HT1080 (cell line): ENCODE measurements at places on chromosomes 2 and 18.

GRCh38 chr2:168450171-168450570, 5.9 kb upstream of the CERS6 start:
- DNase-seq, result no peak

DNA sequence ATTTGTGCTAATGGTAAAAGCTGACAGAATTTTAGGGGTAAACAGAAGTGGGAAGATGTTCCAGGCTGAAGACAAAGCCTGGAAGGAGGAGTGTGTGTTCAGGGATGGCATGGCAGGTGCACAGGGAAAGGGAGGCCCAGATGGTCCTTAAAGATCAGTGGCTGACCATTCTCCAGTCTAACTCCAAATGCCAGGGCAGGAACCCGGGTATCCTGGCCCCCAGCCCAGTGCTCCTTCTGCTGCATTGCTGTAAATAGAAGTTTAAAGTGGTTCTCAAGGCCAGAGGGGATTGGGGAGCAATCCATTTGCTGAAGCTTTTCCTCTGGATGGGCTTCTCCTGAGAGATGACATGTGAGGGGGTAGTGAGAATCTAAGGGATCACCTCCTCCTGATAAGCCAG, 158.6 kb downstream of the CTIF start:
- DNase-seq, result no peak

DNA sequence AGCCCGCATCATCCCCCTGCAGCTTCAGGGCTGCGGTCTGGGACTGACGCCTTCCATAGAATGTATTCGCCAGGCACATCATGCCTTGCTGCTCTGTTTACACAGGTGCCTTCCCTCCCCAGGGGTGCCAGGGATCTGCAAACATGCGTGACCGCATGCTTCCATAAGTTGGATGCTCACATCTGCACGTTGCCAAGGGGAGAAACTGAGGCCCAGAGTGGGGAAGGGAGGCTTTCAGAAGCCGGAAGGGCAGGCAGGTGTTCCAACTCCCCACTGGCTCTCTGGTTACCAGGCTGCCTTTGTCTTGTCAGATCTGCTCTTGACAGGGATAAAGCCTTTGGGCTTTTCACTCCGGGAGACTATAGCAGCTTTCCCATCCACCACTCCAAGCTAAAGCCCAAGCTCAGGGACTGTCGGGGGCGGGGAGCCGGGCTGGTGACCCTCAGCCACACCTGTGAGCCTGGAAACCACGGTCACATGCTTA, 125.8 kb upstream of the TNP1 start:
- DNase-seq, result no peak

DNA sequence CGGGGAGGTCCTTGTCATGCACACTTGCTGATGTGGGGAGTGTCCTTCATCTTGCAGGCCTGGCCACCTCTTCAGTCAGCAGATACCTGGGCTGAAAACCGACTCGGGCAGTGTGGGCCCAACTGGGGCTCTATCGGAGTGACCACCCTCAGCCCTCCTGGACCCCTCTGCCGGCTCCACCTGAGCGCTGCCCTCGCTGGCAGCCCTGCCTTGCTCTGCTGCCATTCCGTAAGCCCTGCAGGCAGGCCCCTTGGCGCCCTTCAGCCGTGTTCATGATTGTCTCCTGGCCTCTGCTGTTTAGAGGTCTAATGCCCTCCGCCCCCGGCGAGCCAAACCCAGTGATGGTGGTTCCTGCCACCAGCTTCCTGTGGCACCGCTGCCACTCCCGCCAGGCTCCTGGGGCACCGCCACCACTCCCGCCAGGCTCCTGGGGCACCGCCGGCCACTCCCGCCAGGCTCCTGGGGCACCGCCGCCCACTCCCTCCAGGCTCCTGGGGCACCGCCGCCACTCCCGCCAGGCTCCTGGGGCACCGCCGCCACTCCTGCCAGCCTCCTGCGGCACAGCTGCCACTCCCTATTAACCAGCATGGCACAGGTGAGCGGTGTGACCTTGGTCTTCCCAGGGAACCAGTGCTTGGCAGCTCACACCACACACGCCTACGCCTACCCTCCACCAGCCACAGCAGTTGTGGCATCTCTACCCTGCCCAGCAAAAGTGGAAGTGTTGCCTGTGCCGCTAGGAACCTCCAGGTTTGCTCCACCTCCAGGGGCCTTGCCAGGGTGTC, 15.9 kb downstream of the CAPN10 start:
- DNase-seq, result no peak

DNA sequence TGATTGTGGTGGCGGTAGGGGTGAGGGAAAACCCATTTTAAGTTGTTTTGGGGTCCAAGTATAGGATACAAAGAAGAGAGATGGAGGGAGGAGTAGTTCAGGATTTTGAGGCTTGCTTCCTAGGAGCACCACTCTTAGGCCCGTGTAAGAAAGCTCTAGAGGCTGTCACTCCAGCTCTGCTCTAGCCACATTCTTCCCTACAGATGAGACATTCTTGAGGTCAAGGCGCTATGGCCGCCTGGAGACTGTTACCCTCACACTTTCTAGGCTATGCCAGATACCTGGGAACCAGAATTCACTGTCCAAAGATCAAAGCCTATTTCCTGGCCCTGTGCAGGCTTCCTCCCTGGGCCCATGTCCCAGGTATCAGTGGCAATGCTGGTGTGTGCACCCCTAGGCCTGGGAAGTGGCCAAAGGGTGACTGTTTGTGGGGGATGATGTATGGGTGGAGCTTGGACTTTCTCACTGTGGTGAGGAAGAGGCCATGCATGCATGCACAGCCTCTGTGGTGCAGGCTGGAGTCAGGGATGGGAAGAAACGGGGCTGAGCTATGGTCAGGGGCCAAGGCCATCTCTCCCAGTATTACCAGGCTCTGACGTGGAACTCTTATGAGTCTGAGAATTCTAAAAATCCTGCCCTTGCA, 7.0 kb upstream of the TTL start:
- peak; percentile 21 for DNase-seq

DNA sequence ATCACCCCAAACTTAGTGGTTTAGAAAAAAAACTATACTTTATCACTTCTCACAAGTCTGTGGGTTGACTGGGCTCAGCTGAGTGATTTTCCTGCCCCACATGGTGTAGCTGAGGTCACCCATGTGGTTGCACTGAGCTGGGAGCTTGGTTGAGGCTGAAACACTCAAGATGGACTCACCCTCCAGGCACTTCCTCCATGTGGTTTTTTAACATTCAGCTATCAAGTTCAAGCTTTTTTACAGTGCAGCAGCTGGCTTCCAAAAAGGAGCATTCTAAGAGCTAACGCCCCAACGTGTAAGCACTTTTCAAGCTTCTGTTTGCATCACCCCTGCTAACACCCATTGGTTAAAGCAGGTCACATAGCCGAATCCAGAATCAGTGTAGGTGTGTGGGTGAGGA, 105.9 kb upstream of the CREB1 start:
- peak; percentile 97 for DNase-seq

GRCh38 chr2:111160758-111161157, 40.0 kb downstream of the BCL2L11 start:
- peak; percentile 82 for DNase-seq

DNA sequence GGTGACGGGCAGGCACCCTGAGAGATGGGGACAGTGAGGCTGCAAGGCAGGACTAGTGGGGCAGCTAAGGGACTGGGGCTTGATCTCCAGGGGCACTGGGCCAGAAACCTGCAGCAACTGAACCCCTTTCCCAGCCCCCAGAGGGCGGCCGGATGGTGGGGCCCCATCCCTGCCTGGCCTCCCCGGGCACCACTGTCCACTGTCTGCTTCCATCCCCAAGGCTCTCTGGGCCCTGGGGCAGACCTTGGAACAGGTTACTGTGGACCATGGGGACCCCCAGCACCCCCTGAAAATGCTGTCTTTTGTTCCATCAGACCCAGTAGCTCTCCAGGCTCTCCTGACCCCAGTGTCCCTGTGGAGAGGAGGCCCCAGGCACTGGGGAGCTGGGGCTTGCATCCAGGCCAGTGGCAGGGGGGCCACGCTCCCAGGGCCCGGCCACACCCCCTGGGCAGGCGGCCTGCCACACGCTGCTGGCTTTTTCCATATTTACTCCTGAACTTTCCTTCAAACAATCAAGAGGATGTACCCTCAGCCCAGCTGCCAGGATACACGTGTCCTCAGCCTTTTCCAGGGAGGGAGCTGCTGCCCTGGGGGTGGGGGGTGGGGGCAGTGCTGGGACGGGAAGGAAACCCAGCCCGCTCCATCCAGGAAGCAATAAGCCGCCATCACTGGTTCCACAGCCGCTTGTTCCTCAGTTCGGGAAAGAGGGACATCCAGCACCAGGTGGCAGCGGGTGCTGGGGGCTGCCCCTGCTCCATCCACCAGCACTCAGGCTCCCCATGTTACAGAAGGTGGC, 102.3 kb upstream of the ODC1 start:
- no peak for DNase-seq

GRCh38 chr2:37550190-37550589, 121.3 kb downstream of the CDC42EP3 start:
- DNase-seq, result no peak
